ENCODE measurements at places on chromosomes 5 and 9.

GRCh38 chr5:14148890-14149671, 5.9 kb downstream of the TRIO start:
- no peak for DNase-seq

DNA sequence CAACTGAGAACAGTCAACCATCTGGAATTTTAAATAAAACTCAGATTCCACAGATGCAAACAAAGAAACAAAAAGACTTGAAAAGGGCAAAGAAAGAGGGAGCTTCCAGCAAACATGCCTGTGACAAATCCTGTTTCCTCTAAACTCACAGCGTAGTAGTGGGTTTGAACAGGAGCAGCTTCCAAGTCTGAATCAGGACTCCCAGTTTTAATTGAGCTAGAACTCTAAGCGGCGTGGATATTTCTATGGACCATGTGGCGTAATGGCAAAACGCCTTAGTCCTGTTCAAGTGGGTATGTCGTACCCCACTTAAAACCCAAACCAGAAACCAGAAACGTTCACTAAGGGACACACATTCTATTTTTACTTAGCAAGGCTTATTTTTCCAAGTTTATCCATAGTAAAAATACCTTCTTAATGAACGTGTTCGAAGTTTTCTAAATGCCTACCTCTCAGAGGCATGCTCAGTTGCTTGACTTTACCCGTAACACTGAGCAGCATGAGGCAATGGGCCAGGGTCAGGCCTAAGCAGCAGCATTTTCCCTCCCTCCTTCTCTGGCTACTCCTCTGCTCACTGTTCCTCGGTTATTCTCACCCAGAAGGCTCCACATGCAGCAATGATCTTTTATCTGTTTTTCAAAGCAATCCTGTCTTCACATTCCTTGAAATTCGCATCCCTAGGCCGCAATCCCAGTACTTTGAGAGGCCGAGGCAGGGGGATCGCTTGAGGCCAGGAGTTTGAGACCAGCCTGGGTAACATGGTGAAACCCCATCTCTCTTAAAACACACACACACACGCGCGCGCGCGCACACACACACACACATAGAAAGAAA, 77.9 kb downstream of the FNBP1 start:
- peak; percentile 16 for DNase-seq

DNA sequence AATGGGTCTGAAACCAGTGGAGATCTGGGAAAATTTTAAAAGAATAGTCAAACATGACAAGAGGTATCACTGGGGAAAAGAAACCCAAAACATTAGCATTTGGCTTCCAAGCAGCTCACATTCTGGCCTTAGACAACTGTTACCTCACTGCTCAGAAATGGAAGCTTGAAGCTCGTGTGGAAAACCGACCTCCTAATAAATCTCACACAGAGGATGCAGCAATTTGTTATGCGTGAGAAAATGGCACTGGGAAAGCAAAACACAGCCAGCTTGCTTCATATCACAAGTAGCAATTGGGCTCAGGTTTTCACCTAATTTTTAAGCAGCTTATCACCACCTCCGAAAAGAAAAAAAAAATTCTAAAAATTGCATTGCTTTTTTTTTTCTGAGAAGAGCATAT, 103.3 kb upstream of the TAS2R1 start:
- no peak for DNase-seq

GRCh38 chr5:68140763-68141162, 74.8 kb upstream of the PIK3R1 start:
- DNase-seq: no peak

GRCh38 chr9:70405808-70406433, 8.5 kb downstream of the KLF9 start:
- no peak for DNase-seq

GRCh38 chr9:16870596-16871335, at the start of gene BNC2:
BNC2 (minus strand) TSS chr9:16870670; CDS start chr9:16870648, 22 bp downstream.
- peak; percentile 89 for DNase-seq

Data from iPS-NIHi11 (cell line).